ENCODE measurements at places on chromosomes 4 and X.

DNA sequence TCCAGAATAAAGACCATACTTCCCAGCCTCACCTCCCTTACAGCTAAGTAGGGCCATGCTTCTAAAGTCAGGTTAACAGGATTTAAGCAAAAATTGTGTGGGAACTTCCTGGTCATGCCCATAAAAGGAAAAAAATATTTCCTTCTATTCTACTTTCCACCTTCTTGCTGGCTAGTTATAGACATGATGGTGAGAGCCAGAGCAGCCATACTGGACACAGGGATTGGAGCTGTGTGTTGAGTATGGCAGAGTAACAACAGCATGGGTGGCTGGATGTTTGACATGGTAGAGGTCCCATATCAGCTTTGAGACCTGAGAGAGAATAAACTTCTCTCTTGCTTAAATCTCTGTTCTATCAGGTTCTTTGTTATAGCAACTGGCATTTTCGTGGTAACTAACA, 15.1 kb upstream of the CBR4 start:
- DNase-seq: no peak

DNA sequence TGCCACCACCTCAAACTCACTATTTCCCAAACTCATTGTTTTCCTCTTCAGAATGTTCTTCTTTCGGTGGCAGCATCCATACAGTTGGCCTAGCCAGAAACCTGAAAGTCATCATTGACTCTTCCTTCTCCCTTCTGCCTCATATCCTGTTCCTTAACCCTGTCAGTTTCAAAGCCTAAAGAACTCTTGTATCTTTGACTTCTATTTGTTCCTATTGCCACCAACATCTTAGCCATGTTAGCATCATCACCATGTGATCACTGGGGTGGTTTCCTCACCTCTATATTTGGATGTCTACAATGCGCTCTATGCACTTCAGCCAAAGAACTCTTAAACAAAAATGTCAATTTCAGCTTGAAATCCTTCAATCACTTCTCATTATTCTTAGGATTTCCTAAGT, 29.0 kb downstream of the DDX60L start:
- DNase-seq: no peak

GRCh38 chr4:87529187-87529586, at the start of gene SPARCL1:
SPARCL1 (minus strand) TSS chr4:87529376; CDS start chr4:87499574, 29,802 bp downstream.
- DNase-seq: no peak

- no peak for DNase-seq
These were observed 56.3 kb downstream of the SHISA3 start for GRCh38 chr4:42453612-42454011.

DNA sequence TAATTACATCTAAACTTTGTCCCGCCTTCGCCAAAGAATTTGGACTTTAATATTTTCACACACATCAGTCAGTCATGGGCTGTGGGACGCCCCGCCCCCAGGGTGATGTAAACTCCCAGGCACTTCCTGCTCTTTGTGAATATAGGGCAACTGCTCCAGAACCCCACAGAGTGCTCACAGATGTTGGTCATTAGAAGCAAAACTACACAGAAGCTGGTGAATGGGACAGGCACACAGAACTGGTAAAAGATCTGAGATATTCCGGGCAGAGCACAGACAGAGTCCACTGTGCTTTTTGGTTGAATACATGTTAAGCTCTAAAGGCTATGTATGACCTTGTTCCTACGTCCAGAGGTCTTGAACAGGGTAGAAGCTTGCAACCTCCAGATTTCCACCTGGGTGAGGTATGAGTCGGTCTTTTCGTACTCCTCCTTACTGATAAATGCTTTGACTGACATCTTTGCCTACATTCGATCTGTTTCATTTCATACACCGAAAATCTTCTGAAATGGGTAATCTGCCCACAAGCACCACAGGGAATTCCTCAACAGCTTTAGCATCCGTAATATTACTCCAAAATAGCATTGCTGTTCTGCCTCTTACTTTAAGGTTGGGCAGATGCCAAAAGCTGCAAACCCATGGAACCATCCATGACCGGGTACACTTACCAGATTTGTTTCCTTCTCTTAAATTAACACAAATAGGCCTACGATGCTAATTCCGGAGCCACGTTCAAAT, 144.6 kb downstream of the AMELX start:
- DNase-seq: no peak

GRCh38 chrX:70592091-70592490, 147.5 kb downstream of the DLG3 start:
- DNase-seq: no peak

- DNase-seq: no peak
These were observed at the start of gene PPARGC1A for GRCh38 chr4:23889814-23890341. PPARGC1A (minus strand) TSS chr4:23890047; CDS start chr4:23889957, 90 bp downstream.

DNA sequence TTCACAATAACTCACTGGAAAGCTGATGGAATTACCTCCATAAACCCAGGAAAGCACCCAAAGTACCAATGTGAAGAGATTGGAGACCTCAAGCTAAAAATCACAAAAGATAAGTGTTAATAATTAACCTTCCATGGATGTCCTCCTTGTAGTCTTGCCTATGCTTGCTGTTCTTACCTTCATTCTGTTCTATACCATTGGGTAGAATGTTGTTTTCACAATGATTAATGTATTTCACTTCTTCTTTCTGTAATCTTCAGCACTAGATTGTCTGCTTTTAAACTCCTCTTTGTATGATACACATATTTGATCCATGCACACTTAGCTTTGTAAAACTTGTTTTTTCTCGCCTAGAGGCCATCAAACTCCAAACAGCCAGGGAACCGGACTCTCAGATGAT, 570.3 kb downstream of the RAPGEF2 start:
- no peak for DNase-seq

DNA sequence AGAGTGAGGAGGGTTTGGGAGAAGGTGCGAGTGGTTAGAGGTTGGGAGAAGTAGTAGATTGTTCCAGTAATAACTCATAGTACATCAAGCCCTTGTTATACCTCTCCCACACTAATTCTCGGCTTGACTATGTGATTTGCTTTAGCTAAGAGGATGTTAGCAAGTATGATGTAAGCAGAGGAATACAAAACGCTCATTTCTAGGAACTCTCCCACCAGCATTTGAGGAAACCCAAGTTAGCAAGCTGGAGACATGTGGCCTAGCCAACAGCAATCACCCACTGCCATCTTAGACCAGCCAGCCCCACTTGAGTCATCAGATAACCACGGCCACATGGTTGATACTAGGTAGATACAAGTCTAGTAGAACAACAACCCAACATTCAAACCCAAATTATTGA, 14.2 kb downstream of the FTHL17 start:
- no peak for DNase-seq

GRCh38 chr4:146058531-146058930, 117.0 kb upstream of the LSM6 start:
- no peak for DNase-seq

GRCh38 chr4:119207051-119207450, 5.5 kb upstream of the USP53 start:
- DNase-seq: no peak

GRCh38 chr4:37757121-37757520, 69.4 kb upstream of the PGM2 start:
- no peak for DNase-seq

DNA sequence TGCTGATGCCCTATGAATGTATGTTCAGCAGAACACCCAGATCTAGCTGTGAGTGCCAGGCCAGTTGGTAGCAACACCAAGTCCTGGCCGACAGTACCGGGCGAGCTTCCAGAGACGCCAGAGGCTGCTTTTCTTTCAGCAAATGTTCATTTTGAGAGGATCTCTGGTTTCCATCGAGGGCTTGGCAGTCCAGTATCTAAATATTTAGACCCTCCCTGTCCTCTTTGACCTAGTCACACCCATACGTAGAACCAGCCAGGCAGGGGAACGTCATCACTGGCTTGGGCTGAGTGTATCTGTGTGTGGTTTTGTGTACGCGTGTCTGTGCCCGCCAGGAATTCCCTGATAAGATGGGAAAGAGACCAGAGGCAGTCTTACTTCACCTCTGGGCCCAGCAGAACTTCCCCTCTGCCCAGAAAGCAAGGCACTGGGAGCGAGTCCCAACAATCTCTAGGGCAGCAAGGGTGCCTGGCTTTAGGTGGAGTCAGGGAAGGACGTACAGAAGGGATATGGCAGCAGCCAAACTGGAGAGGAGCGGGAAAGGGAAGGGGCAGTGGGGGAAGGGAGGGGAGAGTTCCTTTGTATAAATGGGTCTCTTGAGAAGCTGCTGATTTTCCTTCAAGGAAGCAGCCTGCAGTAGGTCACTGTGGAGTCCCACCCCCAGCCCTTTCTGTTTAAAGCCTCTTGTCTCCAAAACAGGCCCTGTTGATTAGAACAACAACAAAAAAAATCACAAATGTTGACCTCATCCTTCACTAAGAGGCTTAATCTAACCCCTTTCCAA, 15.0 kb upstream of the ELF4 start:
- DNase-seq: no peak

DNA sequence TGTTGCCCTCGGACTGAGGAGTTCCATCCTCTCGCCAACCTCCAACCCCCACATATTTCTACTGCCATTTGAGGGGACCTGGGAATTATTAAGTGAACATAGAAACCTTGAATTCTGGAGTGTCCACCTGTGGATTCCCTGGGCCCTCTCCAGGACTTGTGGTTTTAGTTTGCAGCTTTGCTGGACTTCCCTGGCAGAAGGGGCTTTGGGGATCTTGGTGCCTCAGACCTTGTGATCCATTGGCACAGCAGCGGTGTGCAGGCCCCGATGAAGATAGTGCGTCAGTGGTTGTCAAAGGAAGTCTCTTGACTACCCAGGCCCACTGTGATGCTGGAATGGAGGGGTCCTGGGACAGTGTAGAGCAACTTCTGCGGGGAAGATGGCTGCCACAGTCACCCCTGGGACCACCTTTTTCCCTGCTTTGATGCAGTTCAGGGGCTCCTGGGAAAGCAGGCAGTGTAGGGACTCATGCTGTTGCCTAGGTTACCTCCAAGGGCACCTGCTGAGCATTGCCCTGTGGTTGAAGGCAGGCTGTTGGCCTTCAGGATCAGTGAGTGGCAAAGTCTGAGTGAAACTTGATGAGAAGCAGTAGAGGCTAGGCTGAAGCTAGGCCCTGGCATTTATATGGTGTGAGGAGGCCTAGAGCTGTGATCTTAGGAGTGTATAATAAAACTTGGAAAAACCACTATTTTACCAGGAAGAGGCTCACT, 2.2 kb downstream of the SLC16A2 start:
- no peak for DNase-seq
